Neural progenitor cell (in vitro differentiated cells): ENCODE measurements at places on chromosomes 3 and 15. TPM values are rescaled to one million over a fixed set of nuclear protein-coding genes. Genes with fewer than 3 reads are reported as not detected.

Gene SLC28A1
- total RNA-seq, result not detected in 2 replicates

Gene INKA1
- total RNA-seq, result 0.84 TPM in 1 of 2 replicates, not detected in the other

GRCh38 chr3:194768586-194768985 lies 82.9 kb downstream of the FAM43A start:
- peaks cover 10% of the 10 kb centered on the region for H3K27me3 ChIP-seq
- no peaks in the 10 kb centered on the region for H3K36me3 ChIP-seq
- H3K27ac ChIP-seq, result no peak overlapping the region
- no peak overlapping the region for H3K4me3 ChIP-seq

GRCh38 chr3:3594986-3595385 lies 204.2 kb upstream of the LRRN1 start:
- H3K27me3 ChIP-seq, result no peaks in the 10 kb centered on the region
- H3K4me1 ChIP-seq, result no peaks in the 10 kb centered on the region
- no peak for DNase-seq
- no peak overlapping the region for H3K27ac ChIP-seq
- H3K36me3 ChIP-seq, result no peaks in the 10 kb centered on the region

DNA sequence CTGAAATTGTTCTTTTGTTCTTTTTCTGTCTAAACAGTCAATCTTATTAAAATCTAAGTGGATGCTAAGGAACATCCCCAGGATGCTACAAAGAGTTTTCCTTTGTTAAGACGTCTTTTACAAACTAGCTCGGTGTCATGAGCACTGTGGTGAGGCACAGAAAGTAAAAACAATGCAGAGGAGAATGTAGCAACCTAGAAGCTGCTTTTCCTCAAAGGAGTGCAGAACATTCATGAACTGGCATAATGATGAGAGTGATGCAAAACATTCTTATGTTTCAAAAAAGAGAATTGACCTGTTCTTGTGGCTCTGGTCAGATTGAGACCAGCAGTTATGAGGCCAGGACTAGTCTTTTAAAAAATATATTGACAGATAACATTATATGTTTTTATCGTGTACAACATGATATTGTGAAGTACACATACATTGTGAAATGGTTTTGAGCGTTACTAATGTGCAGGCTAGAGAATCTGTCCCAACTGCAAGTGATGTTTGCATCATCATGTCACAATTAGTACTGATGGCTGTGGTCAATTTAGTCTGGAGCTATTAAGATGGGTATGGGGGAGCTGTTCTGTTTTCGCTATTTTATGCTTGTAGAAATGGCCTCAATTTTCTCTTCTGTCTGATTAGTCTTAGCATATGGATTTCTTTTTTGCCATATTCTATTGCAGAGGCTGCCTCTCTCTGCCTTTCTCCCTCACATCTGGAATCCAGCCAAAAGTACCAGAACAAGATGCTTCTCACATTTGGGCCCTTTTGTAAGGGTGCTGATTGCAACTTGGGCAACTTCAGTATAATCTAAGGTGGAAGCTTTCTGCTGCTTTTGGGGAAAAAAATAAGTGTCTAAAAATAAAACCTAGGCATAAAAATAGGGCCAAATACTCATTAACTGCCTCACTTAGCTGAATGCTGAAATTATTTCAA lies 50.2 kb downstream of the HHLA2 start:
- H3K4me1 ChIP-seq, result peaks cover 14% of the 10 kb centered on the region
- H3K4me3 ChIP-seq, result no peak overlapping the region
- no peak overlapping the region for H3K27ac ChIP-seq
- no peaks in the 10 kb centered on the region for H3K36me3 ChIP-seq
